ENCODE measurements at places on chromosomes 6 and 20.

DNA sequence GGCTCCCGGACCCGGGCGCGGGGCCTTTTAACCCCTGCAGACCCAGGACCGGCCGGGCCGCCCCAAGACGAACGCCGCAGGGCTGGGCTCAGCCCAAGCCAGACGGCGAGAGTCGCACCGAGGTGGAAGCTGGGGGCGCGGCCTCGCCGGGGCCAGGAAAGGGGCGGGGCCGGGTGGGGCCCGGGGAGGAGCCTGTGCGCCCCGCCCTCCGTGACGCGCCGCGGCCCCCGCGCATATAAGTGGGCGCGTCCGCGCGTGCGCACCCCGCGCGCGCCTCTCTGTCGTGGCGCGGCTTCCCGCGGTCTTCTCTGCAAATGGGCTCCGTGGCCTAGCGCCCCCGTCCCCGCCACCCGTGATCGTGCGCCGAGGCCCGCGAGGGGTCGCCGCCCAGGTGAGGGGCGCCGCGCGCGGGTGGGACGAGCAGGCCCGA is at the start of gene PPDPF:
Gene PPDPF (plus strand): TSS at position 262 of the 430 bp plus-strand sequence. CDS start 544 bp downstream, outside the sequence.
- DNase-seq = peak; percentile 70

- DNase-seq = no peak
These were observed 106.3 kb downstream of the SLC23A2 start for GRCh38 chr20:4894981-4895381.

DNA sequence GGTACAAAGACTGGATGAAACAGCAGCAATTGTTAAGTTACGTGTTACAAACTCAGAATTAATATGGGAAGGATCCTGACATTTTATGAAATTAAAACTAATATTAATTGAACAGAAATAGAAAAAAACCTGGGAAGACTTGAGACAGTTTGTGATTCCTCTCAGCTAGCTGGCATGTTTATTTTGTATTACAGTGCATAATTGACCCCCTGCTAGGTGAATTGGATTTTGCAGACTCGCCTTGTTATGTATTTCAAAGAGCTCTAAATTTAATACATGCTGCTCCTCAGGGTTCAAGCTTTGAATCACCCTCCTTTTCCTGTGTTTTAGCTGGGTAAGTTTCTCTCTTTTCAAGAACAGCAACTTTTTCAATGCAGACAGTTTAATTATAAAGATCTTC is 339.4 kb downstream of the PLCB1 start:
- DNase-seq = no peak

DNA sequence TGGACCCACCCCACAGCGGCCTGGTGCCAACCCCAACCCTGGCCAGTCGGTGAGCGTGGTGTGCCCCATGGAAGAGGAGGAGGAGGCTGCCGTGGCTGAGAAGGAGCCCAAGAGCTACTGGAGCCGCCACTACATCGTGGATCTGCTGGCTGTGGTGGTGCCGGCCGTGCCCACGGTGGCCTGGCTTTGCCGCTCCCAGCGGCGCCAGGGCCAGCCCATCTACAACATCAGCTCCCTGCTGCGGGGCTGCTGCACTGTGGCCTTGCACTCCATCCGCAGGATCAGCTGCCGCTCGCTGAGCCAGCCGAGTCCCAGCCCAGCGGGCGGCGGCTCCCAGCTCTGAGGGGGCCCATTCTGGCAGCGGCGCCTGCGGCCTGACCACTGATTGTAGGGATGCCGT is 23.2 kb downstream of the SDCBP2 start:
- no peak for DNase-seq

- DNase-seq = no peak
These were observed 82.3 kb upstream of the GCM1 start for GRCh38 chr6:53230775-53231467.

DNA sequence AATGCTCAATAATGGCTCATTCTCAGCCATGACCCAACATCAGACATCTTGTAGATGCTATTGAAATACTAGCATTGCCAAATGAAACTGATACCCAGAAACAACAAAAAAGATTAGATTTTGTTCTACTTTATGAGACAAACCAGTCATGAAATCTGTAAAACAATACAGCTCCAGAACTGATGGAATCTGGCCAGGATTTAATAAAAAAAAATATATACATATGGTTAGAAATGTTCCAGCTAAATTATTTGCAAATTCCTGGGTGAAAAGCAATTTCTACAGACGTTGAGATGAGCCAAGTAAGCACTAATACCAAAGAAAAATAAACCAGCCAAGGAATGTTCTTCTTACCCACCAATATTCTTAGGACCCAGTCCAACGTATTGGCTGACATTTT is 201.3 kb downstream of the EPHA7 start:
- no peak for DNase-seq

GRCh38 chr6:2378046-2378657 is 132.7 kb upstream of the GMDS start:
- no peak for DNase-seq

DNA sequence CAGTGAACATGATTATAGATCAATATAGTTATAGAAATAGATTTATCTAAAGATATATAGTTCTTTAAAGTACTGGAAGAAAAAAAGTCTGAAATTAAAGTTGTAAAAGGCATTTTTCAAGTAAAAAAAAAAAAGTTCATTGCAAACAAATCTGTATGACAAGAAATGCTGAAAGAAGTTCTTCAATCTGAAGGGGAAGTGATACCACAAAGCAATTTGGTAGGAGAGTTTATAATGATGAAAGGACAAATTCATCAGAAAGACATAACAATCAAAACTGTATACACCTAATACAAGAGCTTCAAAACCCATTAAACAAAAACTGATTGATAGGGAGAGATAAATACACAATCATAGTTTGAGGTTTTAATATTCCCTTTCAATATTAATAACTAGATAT is 14.1 kb downstream of the HUS1B start:
- no peak for DNase-seq

DNA sequence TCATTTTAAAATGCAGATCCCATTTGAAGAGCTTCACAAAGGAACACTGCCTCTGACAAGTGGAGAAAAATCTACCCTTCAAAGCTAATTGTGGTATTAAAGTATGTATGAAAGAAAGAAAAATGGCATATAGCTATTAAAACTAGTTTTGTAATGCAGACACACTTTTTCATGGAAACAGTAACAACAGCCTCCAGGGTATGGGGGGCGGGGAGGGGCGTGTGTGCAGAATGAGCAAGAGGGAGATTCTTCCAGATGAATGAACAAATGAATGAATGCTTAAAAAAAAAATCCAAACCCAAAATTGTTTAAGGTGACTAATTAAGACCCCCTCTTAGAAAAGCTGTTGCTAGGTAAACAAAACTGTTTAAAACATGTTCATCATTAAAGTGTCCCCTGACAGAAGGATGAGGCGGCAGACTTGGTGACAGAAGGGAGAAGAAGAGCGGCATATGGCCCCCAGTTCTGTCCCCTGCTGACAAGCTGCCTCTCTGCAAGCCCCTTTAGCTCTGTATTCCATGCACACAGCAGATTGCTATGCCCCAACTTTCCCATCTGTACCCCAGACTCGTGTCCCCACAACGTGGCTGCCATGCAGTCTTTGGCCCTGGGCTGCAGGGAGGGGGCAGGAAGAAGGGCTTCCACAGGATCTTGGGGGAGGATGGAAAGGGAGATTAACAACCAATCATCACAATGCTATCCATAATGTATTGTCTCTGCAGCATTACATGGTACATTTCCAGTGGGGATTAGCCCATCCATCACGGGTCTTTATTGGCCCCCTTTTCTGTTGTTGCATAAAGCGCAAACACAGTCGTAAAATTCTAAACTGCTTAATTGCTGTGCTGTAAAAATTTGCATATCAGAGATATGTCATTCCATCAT is 108.4 kb upstream of the OLIG3 start:
- no peak for DNase-seq

DNA sequence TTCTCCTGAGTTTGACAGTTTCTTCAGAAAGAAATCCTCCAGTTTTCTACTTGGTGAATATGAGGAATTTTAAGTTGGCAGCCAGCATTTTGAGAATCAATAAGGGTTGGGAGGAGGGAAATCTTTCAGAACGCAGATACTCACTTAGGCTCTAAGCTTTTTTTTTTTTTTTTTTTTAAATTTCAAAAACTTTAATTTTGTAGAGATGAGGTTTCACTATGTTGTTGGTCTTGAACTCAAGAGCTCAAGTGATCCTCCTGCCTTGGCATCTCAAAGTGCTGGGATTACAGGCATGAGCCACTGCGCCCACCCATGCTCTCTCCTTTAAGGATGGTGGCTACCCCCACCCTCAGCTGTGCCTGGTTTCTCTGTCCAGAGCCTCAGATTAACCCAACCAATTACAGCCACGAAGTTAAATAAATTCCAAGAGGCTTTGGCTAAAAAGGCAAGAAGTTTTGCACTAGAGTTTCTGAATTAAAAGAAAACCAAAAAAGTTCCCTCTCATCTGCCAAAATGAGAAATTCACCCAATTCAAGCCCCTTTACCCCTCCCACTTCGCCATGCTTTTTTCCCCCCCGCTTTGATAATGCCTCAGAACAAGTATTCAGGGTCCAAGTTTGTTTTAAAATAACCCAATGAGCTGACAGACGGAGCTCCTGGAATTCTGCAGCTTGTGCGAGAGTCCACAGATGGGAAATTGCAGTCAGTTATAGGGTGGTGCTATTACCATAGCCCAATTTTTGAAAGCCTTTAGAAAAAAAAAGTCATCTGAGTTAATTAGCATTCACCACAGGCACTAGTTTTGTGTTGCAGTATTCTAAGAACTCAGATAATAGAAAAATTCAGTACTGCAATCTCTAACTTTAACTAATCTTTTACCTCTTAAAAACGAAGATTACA is 94.3 kb upstream of the BEND3 start:
- no peak for DNase-seq

DNA sequence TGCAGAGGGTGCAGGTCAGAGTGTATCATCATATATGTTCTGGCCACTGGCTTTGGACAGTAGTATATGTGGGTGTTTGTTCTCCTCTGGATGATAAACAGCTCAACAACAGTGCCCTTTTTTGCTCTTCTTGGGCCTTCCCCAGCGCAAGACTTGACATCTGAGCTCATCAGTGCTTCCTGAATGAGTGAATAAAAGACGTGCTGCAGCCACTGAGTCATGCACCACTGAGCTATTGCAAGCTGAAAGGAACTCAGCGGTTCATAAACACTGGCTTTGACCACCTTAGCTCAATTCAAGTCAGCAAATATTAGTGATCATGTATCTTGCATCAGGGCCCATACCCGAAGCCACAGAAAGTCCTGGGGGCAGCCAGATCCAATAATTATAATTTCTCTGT is 105.3 kb upstream of the KCNG1 start:
- no peak for DNase-seq

DNA sequence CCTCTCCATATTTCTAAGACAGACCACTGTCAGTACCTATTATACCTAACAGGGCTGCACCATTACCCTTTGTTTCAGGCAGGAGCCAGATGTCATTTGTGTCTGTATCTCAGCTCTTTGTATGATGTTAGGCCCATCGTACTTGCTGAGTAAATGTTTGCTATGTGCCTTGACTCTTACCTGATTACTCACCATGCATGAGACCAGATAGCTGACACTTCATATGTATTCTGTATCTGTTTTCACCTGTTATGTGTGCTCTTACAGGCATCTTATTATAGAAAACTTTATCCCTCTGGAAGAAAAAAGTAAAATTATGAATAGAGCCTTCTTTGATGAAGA is 31.7 kb upstream of the ASXL1 start:
- no peak for DNase-seq

DNA sequence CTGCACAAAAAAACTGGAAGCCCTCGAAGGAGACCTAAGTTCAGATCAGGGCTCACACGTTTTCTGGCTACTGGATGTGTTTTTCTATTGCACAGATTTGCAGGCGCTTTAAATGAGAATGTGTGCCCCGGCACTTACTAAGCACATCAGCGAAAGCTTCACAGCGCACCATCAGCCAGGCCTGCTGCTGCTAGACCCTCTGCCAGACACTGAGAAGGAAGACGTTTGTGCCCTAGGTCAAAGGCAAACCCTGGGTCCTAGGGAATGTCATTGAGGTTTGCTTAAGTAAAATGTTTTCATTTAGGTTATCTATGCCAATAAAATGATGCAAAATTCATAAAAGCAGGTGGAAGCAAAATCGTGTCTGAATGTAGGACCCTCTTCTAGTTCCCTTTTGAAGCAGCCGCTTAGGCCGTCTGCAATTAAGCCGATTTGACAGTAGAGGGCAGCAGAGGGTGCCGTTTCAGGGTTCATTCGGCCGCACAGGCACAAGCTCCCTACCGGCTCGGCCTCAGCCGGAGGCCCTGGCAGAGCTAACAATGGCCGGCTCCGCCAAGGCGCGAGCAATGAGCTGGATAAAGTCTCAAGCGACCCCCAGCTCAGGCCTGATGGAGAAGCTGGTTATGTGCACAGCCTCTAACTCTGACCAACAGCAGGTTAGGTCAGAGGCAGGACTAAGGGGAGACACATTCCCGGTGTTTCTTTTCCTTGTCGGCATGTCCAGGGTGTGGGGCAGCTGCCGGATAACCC is 107.2 kb upstream of the FOXA2 start:
- peak; percentile 2 for DNase-seq

- no peak for DNase-seq
These were observed 8.8 kb downstream of the SLC17A2 start for GRCh38 chr6:25921525-25922203.
